ENCODE measurements at places on chromosomes 2 and 18. TPM values are rescaled to one million over a fixed set of nuclear protein-coding genes. Genes with fewer than 3 reads are reported as not detected.

The LCT gene
- total RNA-seq = 0.22 TPM

The ALPP gene
- not detected for total RNA-seq

The GALNT5 gene
- 59.5 TPM for total RNA-seq

The B4GALT6 gene
- total RNA-seq = 10.9 TPM

The FAM161A gene
- 2.3 TPM for total RNA-seq

The CNDP1 gene
- 0.11 TPM for total RNA-seq

The CD28 gene
- under 0.01 TPM for total RNA-seq

The MYO5B gene
- total RNA-seq = 6.6 TPM

The IL18R1 gene
- total RNA-seq = 4.2 TPM

The CCDC74A gene
- total RNA-seq = 6.9 TPM

The LRRTM4 gene
- total RNA-seq = not detected

The TXNDC2 gene
- total RNA-seq = not detected

The SLC4A3 gene
- total RNA-seq = 3.6 TPM

The NAB1 gene
- 60.5 TPM for total RNA-seq

The SOWAHC gene
- 29.5 TPM for total RNA-seq

The KLHL41 gene
- total RNA-seq = 0.91 TPM

The ERMN gene
- not detected for total RNA-seq

The FMNL2 gene
- 20.5 TPM for total RNA-seq

The LHCGR gene
- 0.39 TPM for total RNA-seq

The DYSF gene
- 0.78 TPM for total RNA-seq

Data from articular chondrocyte of knee joint (primary cell).